ENCODE measurements at places on chromosomes 11 and 22.

DNA sequence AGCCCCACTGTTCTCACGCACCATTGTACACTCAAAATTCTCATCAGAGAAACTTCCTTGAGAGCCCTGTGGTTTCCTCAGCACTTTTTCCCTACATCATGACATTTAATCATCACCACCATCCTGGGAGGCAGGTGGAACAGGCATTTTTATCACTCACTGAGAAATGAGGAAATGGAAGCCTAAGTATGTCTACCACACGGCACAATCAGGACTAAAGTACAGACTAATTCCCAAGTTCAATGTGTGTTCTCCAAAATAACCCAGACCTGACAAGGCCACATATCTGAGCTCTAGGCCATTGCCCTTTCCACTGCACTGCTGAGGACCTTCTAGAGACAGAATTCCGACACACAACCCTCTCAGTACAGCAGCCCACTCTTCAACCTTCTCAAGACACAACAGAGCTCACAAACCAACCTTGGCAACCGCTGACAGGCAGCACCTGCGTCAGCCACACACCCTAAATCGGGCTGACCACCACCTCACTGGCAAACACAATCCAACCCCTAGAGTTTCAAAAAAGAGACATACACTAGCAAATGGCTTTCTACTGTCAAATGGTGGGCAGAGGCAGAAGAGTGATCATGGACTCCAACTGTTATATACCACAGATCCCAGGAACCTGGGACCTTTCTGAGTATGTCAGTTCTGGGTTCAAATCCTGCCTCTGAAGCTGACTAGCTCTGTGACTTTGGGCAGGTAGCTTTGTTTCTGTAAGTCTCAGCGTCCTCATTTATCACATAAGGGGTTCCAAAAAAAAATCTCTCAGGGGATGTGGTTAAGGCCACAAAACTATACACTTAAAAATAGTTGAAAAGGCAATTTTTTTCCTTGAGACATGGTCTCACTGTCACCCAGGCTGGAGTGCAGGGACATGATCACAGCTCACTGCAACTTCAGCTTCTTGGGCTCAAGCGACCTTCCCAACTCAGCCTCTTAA, 16.3 kb downstream of the SMCO4 start:
- DNase-seq, result no peak

GRCh38 chr11:32940865-32941264, 48.3 kb downstream of the QSER1 start:
- DNase-seq, result no peak

- DNase-seq, result no peak
Measured at GRCh38 chr11:92628401-92629292, 340.8 kb upstream of the MTNR1B start.

GRCh38 chr11:131667566-131667965, 297.2 kb downstream of the NTM start:
- no peak for DNase-seq

DNA sequence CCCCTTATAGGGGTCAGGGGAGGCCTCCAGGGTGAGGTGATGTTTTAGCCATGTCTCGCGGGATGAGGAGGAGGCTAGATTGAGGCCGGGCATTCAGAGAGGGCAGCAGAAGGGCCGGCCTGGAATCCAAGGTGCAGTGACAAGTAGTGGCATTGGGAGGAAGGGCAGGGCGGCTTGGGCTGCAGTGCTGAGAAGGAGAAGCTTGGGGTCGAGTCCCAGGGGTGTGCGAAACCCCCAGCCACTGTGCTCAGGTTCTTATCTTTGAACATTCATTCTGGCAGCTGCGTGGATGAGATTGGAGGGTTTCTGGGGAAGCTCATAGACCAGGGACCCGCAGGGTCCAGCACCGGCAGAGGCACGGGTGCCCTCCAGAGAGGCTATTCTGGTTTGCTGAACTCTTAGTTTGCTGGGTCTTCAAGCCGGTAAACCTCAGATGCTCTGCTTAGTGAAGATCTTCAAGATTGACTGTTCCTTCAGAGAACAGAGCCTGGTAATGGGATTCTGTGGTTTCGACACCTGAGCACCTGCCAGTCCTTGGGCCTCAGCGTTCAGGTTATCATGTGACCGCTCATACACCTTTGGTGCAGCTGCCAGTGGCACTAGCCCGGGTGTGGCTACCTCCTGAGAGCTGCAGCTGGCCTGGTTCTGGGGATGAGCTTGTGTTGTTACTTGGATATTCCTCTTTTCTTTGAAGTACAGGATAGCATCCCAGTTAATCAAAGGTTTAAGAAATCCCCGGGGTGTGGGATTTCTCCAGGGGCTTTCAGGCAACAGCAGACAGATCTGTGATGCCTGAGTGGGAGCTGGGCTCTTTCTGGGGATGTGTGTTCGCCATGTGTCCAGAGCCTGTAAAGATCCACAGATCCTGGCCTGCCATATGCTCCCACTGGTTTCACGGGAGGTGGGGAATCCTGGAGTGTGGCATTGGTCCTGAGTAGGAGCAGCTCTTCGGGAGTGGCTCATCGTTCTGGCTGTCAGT, 152.8 kb downstream of the TBC1D22A start:
- DNase-seq, result no peak

- no peak for DNase-seq
Measured at GRCh38 chr11:66026017-66026529, at the start of gene CATSPER1. CATSPER1 (minus strand) TSS chr11:66026479; CDS start chr11:66026379, 100 bp downstream.

- DNase-seq, result no peak
Measured at GRCh38 chr22:25085930-25086901, 113.4 kb upstream of the CRYBB3 start.

DNA sequence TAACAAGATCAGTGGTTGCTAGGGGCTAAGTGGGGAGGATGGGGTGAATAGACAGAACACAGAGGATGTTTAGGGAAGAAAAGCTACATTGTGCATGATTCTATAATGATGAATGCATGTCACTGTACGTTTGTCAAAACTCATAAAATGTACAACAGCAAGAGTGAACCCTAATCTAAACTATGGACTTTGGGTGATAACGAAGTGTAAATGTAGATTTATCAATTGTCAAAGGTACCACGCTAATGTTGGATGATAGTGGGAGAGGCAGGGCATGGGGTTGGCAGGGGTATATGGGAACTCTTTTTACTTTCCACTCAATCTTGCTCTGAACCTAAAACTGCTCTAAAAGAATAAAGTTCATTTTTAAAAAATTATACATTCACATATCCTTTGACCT, 21.3 kb upstream of the SLC5A1 start:
- no peak for DNase-seq

GRCh38 chr11:67615728-67616430, 9.1 kb downstream of the NDUFV1 start:
- no peak for DNase-seq

- no peak for DNase-seq
Measured at GRCh38 chr11:111309215-111309915, 11.0 kb downstream of the POU2AF3 start.

DNA sequence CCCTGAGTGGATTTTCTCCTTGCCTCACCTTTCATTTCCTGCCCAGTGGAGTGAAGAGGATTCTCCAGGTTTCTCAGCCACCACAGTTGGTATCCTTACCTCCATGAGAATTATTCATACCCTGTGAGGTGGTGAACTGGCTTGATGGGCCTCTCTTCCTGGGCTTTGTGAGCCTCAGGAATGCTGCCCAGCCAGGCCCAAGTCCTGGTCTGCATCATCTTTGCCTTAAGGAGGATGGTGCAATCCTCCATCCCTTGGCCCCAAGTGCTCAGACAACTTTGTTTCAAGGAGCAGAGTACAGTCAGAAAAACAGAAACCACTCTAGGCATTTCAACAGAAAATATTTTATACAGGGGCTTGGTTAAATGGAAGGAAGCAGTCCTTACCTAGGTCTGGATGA, 114.2 kb upstream of the CADM1 start:
- no peak for DNase-seq

DNA sequence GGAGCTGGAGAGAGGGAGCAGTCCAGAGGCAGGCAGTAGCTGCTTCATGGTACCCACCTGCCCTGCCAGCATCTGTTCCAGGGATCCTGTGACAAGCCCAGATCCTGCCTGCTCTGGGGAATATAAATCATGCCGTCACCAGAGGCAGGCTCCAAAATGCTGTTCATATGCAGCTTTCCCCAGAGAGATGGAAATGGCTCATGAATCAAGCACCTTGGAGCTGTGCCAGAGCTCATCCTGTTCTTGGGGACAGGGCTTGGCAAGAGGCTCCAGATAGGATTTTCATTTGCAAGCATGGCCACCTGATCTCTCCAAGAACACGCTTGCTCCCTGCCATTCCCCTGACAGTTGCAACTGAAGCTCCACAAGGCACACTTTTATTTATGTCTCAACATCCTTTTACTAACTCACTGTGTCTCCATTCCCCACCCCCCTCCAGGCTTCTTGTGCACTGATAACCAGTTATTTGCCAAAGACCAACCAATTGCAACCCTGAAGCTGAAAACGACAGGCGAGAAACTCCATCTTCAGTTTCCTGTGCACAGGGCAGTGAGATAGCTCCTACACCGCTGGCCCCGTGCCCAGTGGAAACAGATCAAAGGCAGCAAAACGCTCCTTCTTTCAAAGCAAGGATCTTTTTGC, 115.8 kb upstream of the PITPNB start:
- DNase-seq, result no peak

DNA sequence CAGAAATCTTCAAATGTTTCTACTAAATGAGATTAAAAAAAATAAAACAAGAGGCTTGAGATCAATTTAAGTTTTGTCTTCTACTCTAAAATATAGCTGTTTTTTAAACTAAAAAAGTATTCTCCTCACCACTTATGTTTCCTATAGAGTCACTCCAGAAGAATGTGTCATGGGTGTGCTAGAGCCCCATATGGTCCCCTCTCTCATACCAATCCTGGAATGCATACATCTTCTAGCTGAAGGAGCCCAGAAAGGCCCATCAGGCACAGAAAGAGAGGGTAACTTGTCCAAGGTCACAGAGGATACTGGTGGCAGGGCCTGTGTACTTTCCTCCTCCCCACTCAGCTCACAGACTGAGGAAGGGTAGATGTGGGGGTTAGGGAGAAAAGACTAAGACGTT, 34.4 kb downstream of the RELT start:
- no peak for DNase-seq

GRCh38 chr11:12358302-12359188, 18.8 kb upstream of the PARVA start:
- no peak for DNase-seq

- DNase-seq, result no peak
Measured at GRCh38 chr11:97259884-97260283, 870.1 kb downstream of the JRKL start.

DNA sequence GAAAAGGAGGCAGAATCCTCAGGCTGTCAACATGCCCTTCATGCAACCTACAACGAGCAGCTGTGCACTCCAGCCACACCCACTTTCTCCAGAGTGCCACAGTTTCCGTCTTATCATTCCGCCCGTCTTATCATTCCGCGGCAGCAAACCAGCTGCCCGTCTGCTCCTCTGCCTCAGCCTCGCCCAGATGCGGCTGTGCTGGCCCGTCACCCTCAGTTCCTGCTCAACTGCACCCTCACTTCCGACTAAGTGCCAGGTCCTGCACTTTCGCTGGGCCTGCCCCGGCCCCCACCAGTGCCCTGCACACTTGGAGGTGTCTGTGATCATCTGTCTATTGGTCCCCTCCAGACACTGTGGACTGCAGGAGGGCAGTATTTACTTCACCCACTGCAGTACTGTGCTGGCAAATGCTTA, 43.7 kb downstream of the MICAL3 start:
- peak; percentile 39 for DNase-seq

DNA sequence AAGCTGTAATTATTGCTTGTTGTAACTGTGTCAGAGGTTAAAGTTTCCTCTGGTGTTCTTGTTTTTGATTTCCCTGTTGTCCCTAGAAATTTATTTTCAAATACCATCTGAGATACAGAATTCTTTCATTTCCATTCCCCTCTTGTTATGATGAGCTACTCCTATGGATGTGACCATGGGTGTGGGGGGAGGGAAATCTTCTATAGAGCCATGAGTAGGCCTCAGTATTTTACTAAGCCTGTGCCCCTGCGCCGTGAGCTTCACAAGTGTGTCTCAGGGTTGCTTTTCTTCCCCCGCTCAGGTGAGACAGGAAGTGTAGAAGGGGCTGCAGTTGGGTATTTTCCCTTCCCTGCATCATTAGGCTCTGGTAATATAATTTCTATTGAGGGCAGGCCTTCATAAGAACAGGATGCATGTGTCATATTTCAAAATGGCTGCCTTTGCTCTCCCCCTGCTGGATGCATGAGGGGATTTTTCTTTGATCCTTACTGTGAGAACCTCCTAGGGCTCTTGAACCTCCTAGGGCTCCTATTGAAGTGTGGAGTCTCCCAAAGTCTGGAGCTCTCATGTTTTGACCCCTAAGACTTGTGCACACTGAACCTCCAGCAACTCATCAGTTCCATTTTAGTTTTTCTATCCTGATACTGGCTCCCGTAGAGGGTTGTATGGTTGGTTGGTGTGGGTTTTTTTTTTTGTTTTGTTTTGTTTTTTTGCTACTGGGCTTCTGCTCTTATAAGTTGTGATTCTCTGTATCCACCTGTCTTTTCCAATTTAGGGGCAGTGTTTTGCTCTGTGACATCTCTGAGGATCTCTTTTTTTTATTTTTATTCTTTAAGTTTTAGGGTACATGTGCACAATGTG, 658.2 kb downstream of the NTM start:
- peak; percentile 63 for DNase-seq

GRCh38 chr22:19615001-19615461, 90.8 kb upstream of the CLDN5 start:
- no peak for DNase-seq

- DNase-seq, result no peak
Measured at GRCh38 chr22:22779213-22779612, 108.4 kb upstream of the IGLL5 start.

GRCh38 chr11:60625262-60625661, 74.2 kb upstream of the MS4A8 start:
- DNase-seq, result peak; percentile 20

GRCh38 chr11:69131121-69131566, 24.6 kb upstream of the SMIM38 start:
- no peak for DNase-seq

DNA sequence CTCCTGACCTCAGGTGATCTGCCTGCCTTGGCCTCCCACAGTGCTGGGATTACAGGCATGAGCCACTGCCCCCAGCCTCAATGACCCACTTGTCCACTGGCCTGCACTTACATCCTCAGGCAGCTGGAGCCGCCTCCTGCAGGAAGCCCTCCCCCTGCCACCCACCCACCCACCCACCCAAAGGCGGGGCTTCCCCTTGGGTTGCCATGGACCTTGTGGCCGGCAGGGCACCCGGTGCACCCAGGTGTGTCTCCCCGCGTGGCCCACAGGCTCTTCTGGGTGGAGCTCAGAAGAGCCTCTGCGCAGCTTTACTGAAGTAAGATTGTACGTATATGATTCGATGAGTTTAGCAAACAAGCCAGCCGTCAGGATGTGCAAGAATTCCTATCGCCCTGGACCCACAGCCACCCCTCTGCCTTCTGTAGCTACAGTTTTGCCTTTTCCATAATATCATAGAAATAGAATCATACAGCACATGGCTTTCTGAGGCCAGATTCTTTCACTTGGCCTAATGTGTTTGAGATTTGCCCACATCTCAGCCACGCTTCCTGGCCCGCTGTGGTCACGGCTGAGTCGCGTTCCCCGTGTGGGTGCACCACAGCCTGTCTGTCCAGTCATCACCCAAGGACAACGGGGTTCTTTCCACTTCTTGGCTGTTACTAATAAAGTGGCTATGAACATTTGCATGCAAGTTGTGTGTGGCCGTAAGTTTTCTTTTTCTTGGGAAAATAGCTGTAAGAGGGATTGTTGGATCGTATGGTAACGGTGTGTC, 5.3 kb upstream of the BRSK2 start:
- DNase-seq, result no peak

GRCh38 chr22:42611051-42611450, 3.6 kb downstream of the POLDIP3 start:
- no peak for DNase-seq

Measured in WERI-Rb-1 (cell line).